Stimulated activated CD8-positive, alpha-beta memory T cell treated with anti-CD3 and anti-CD28 coated beads, Interleukin-15, amount 100 ng/mL, for 24 hours (primary cell): ENCODE measurements at places on chromosomes 7 and 10.

- DNase-seq: no peak
Observed at GRCh38 chr10:11057994-11058393, 40.3 kb downstream of the CELF2 start.

DNA sequence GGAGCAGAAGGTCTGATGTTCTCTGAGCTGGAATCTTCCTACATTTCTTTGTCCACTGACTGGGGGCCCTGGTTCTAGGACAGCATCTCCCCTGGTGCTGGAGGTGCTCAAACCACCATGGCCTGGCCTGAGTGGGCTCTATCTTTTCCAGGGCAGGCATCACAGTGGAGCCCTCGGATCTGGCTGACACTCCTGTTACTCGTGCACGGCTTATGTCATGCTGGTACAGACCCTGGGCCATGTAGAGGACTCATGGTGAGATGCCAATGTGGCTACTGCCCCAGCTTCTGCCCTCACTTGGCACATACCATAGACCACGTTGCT, 96.0 kb downstream of the HIPK2 start:
- DNase-seq: no peak

GRCh38 chr10:122279725-122280141, 8.6 kb downstream of the BTBD16 start:
- no peak for DNase-seq

GRCh38 chr10:88343761-88344484, 239.2 kb downstream of the RNLS start:
- no peak for DNase-seq

GRCh38 chr10:116221053-116221452, 52.0 kb downstream of the GFRA1 start:
- no peak for DNase-seq

DNA sequence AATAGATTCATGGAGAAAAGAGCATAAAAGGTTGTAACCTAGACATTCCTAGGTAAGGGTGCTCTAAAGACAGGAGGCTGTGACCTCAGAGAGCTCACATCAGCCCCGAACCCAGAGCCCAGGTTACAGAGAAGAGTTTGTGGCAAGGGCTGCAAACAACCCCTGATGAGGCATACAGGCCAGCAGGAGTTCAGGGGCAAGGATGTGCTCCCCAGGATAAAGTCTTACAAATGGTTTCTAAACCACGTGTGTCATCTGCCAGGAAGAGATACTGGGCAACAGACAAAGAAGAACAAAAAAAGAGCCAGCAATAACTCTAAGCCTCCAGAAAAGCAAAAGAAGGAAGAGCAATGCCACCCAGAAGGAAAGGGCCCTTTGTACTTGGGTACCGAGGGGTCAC, 27.7 kb downstream of the NCAPG2 start:
- DNase-seq: no peak

DNA sequence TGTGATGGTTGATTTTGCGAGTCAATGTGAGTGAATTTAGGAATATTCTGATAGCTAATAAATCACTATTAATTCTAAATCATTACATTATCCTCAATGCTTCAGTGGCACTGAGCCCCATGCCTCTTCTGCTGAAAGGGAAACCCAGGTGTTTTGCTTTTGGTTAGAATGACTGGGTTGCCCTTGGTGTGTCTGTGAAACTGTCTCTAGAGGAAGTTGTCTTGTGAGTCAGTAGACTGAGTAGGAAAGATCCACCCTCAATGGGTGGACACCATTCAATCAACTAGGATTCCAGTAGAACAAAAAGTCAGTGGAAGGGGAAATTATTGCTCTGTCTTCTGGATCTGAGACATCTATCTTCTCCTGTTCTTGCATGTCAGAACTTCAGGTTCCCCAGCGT, 472.4 kb downstream of the ANKRD7 start:
- no peak for DNase-seq

- DNase-seq: no peak
Observed at GRCh38 chr7:14197280-14197679, 207.8 kb upstream of the ETV1 start.

GRCh38 chr10:121796342-121796741, 131.5 kb downstream of the ATE1 start:
- DNase-seq: no peak

DNA sequence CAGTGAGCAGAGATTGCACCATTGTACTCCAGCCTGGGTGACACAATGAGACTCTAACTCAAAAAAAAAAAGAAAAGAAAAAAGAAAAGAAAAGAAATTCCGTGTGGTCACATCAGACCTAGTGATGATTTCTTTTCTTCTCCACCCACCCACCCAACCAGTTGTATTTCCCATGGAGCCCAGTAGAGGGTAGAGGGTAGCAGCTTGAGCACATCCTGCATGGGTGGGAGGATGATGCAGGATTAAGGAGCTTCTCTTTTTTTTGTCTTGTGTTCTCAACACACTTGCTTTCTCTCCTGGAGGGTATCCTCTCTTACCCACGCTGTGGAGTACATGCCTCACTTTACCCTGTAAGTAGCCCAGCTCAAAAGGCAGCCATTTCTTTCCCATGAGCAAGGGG, 118.6 kb upstream of the CARD11 start:
- no peak for DNase-seq

GRCh38 chr10:77564731-77565589, 72.6 kb downstream of the KCNMA1 start:
- no peak for DNase-seq

- DNase-seq: no peak
Observed at GRCh38 chr7:133484086-133484485, 231.2 kb downstream of the EXOC4 start.

- no peak for DNase-seq
Observed at GRCh38 chr7:50552139-50552538, 13.1 kb downstream of the DDC start.

- DNase-seq: no peak
Observed at GRCh38 chr10:70834441-70835151, 18.8 kb downstream of the SGPL1 start.

- DNase-seq: no peak
Observed at GRCh38 chr10:61612009-61612408, 50.7 kb upstream of the CABCOCO1 start.

DNA sequence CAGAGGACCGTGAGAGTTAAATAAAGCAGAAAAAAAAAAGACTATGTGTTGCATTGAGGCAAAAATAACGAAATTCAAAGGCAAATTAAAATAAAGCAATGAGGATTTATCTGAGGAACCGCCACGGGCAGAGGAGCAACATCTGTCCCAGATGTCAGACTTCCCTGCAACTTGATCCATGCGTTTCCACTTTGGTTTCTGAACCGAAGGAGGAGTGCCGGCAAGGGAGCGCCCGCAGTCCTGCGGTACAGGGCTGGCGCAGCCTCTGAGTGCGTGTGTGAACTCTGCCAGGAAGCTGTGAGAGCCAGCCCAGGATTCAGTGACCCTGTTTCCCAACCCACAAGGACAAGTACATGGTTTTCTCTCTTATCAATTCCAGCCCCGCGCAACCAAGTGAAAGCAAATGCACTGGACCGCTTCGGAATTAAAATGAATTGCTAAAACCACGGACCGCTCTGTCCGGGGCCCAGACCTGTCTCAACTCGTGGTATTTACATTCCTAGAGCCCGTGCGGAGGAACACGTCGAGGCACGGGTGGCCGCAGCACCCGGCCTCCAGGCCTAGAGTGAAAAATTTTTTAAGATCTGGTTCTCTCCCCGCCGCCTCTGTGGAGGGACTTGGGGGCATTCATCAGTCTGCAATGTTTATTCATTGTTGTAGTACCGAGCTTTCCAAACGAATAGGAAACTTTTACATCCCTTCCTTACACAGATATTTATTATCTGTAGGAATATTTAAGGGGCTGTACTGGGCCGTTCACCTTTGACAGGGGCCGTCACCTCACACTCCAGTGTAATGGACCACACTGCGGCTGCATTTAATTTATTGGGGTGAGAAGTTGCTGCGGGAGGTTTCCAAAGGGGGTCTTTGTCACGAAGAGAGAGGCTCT, 291.5 kb upstream of the NFE2L3 start:
- DNase-seq: no peak

DNA sequence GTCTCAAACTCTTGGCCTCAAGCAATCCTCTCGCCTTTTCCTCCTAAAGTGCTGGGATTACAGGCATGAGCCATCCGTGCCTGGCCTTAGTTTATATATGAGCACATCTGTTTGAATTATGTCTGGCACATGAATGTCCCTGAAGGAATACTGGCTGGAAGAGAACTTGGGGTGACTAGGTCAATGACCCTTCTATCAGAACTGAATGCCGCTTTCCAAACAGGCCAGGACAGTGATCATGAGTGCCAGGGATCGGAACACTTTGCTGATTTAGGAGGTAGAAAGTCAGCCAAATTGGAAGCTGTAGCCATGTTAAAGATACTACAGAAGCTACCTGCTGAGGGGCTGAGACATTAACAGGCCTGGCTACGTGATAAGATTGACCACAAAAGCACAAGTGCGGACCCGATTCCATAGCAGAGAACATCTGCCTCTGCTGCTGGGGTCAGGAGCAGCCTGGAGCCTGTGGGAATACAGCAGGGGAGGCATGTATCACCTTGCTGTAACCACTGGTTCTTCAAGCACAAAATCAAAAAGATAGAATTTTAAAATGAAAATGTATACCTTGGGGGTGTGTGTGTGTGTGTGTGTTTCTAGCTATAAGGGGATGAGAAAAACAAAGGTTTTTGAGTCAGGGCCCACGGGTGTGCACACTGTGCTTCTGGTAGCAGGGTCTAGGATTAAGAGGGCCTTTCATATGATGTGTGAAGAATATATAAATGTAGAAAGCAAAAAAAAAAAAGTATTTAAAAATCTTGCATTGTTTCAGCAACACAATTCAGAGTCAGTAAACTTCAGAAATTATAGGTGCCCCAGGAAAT, 293.7 kb downstream of the BBS9 start:
- DNase-seq: no peak
